Activated CD4-positive, CD25-positive, alpha-beta regulatory T cell (primary cell): ENCODE measurements at places on chromosomes 7 and 10.

GRCh38 chr10:74797550-74797949 is 28.9 kb upstream of the KAT6B start:
- no peak for DNase-seq

DNA sequence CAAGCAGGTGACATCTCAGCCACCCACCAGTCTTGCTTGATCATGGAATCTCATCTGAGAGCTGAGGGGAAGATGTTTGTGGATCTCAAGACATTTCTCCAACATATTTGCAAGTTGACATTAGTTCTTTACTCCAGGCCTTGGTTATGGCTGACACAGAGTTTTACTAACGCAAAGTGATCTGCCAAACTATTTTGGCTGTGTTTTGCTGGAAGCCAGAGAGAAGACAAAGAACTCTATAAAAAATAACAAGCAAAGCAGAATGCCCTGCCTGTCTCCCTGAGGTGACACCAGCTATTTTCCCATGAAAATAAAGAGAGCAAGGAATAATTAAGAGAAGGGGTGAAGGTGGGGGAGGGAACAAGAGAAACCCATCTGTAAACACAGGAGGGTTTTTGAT is 286.4 kb downstream of the WDR11 start:
- no peak for DNase-seq

- DNase-seq: no peak
Measured at GRCh38 chr10:102639537-102639936, 4.7 kb upstream of the TRIM8 start.

DNA sequence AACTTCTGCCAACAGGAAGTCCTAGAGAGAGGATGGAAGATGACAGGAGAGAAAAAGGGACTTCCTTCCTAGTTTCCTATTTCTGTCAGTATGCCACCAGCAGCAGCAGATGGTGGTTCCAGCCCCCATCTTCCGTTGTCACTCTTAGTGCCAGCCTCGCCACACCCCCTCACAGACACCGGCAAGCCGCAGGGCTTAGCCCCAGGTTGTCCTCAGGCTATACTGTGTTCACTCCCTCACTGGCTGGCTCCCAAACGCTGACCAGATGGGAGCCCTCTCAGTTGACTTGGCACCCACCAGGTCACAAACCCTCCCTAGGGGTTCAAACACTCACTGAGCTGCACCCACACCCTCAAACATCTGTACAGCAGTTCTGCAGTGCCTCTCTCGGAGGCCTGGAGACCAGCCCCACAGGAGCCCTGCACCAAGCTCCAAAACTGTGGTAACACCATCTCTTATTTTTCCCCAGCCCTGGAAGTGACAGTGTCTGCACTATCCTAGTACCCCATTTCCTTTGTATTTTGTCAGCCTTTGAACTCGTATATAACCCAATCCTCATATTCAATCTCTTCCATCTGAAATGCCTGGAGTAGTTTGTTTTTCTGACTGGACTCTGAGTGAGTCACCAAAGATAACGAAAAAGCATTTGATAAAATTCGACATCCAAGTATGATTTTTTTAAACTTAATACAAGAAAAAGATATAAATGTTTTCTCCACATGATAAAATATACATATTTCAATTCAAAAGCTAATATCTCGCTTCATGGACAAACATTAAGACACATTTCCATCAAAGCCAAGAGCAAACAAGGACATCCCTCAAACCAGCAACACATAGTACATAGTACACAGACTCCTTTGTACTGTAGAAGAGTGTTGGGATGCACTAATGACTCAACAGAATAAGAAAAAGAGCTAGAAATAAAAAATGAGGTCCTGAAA is 34.5 kb downstream of the SMURF1 start:
- DNase-seq: no peak

DNA sequence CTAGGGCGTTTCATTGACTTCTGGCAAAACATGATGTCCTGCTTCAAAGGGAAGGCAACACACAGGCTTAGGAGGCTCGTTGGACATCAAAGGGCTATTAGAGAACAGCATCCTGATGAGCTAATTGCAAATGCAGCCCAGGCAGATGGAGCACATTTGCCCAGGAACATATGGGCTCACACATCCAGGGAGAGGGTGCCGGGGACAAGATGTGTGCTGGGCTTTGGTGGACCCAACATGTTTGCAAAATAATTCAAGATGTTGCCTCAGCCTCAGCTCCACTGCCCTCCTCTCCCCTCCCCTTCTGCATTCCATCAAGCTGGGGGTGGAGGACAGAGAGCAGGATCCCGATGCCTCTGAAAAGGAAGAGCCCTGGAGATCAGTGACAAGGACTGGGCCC is 217.1 kb upstream of the ZMIZ1 start:
- no peak for DNase-seq

DNA sequence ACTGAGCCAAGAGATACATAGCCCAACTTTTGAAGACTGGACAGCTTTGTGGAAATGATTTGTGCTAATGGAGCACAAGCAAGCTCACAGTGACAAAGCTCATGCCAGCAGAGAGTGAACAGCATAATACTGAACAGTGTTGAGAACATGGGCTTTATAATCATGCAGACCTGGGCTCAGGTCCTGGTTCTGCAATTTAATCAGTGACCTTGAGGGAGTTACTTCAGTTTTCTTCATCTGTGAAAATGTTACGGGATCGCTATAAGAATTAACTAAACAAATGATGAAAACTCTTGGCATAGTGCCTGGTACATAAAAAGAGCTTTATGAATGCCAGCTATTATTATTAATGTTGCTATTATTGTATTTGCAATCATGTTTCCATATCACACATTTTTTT is 690.5 kb upstream of the LRRN3 start:
- no peak for DNase-seq

DNA sequence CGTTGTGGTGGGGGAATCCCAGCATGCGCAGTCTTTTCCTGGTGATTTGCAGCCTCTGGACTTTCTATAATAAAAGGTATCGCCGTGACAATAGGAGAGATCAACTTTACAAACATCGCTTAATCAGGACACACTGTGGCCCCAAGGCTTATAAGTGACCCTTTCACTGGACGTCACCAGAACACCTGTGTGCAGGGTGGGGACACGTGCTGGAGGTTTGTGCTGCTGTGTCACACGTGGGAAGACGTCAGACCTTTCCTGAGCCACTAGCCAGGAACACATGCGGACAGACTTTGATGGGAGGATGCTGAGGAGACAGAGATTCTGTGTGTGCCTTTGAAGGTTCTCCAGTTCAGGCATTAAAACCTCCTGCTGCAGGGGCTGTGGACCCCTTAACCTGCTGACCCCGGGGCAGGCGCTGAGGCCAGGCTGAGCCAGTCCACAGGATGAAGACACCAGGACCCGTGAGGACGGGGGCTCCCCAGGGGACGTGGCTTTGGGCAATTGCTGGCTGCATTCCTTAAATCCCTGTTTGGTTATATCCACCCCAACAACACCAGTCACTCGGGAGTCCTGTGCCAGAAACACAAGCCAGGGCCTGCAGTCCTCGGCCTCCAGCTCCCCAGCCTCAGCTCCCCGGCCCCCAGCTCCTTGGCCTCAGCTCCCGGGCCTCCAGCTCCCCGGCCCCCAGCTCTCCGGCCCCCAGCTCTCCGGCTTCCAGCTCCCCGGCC is 183.4 kb downstream of the PTPRN2 start:
- DNase-seq: no peak
